Endothelial cell (in vitro differentiated cells): ENCODE measurements at places on chromosomes 1 and 21.

GRCh38 chr1:112565800-112566199 lies 53.1 kb downstream of the ST7L start:
- no peak for DNase-seq

DNA sequence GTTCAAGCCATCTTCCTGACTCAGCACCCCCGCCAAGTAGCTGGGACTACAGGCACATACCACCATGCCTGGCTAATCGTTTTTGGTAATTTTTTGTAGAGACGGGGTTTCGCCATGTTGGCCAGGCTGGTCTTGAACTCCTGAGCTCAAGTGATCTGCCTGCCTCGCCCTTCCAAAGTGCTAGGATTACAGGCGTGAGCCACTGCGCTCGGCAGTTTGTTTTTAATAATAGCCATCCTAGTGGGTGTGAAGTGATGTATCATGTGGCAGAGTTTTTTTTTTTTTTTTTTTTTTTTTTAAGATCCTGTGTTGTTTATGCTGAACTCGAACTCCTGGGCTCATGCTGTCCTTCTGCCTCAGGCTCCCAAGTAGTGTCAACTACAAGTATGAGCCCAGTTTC lies 51.8 kb downstream of the SPEN start:
- DNase-seq = no peak

- no peak for DNase-seq
Measured at GRCh38 chr1:77956464-77956863, 22.4 kb downstream of the FUBP1 start.

GRCh38 chr1:48221122-48221521 lies 1.4 kb upstream of the SLC5A9 start:
- no peak for DNase-seq

- no peak for DNase-seq
Measured at GRCh38 chr1:159548126-159548525, 12.3 kb upstream of the OR10J5 start.

DNA sequence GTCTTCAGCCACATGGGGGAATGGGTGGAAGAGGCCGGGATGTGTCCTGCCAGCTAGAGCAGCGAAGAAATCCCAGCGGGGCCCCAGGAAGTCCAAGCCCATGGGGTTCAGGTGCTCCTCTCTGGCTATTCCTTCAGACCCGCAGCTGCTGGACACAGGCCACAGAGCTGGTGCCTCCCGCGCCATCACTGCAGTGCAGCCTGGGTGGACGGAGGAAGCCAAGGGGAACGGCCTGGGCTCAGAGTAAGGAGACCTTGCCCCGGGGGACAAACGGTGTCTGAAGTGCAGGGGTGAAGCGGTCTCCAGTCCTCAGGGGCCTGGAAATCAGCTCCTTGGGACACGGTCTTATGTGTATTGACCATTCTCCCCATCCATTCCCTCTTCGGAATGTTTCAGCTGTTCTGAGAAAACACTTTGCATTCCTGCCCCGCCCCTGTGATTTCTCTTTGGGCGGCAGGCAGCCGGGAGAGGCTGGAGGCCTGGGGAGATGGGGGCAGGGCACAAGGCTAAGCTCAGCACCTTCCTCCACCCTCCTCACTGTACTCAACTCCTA lies 18.4 kb downstream of the MTHFR start:
- DNase-seq = no peak

GRCh38 chr1:169043823-169044222 lies 62.7 kb upstream of the ATP1B1 start:
- DNase-seq = no peak

DNA sequence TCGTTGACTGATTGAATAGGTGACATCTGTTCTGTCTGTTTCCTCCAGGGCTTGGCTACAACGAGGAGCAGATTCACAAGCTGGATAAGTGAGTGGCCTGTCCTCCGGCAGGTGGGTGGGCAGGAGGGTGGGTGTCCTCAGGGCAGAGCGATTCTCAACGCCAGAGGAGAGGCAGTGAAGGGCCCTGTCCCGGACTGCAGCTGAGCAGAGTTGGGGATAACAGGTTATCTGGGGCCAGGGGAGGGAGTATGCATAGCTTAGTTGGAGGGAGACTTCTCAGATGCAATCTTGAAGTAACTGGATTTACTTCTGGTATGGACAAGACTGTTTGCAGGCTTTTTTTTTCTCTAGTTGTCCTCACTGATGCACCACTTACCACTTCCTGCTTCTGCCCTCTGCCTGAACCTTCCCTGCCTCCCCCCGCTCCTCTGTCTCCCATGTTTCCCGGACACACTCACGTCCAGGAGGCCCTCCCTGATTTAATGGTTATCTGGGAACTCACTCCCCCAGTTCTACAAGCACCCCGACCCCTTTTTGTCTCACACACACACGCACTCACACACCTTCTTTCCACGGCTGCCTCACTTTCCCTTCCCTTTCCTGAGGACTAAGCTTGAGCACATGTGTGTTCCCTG lies 16.4 kb upstream of the RASSF5 start:
- no peak for DNase-seq

DNA sequence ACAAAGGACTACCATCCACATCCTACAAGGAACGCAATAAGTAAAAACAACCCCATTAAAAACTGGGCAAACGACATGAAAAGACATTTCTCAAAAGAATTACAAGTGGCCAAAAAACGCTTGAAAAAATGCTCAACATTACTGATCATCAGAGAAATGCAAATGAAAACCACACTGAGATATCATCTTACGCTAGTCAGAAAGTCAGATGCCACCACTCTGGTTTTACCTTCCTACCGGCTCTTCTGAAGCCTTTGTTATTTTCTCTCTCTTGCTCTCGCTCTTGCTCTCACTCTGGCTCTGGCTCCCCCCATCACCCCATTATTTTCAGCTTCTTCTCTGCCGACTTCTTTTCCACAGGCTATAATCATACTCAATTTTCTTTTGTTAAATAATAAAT lies 38.8 kb downstream of the VPS45 start:
- DNase-seq = no peak

- DNase-seq = no peak
Measured at GRCh38 chr1:42684139-42684538, 1.9 kb downstream of the YBX1 start.

- peak; percentile 55 for DNase-seq
Measured at GRCh38 chr1:26602378-26602959, 72.9 kb downstream of the RPS6KA1 start.

- DNase-seq = no peak
Measured at GRCh38 chr1:246791303-246791918, 67.2 kb downstream of the SCCPDH start.

DNA sequence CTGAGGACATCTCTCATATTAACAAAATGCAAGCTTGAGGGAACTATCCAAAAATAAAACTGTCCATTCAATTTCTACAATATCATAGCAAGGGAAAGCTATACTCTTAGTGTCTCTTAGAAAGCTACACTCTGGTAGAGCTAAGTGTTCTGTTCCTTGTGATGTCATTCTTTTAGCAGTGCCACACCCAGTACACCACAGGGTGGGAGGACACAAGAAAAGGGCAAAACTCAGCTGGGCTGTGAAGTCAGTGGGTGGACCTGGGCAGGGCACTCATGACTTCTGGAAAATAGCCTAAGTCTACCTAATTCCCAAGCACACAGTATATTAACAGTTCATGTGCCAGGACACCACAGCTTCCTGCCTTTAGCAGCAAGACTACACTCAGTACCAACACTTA lies 42.2 kb upstream of the TNFSF4 start:
- no peak for DNase-seq

GRCh38 chr1:211929683-211930082 lies 99.1 kb upstream of the LPGAT1 start:
- no peak for DNase-seq

GRCh38 chr1:165938844-165939243 lies 111.4 kb downstream of the UCK2 start:
- no peak for DNase-seq

GRCh38 chr1:184838504-184838951 lies 83.9 kb upstream of the EDEM3 start:
- DNase-seq = no peak

DNA sequence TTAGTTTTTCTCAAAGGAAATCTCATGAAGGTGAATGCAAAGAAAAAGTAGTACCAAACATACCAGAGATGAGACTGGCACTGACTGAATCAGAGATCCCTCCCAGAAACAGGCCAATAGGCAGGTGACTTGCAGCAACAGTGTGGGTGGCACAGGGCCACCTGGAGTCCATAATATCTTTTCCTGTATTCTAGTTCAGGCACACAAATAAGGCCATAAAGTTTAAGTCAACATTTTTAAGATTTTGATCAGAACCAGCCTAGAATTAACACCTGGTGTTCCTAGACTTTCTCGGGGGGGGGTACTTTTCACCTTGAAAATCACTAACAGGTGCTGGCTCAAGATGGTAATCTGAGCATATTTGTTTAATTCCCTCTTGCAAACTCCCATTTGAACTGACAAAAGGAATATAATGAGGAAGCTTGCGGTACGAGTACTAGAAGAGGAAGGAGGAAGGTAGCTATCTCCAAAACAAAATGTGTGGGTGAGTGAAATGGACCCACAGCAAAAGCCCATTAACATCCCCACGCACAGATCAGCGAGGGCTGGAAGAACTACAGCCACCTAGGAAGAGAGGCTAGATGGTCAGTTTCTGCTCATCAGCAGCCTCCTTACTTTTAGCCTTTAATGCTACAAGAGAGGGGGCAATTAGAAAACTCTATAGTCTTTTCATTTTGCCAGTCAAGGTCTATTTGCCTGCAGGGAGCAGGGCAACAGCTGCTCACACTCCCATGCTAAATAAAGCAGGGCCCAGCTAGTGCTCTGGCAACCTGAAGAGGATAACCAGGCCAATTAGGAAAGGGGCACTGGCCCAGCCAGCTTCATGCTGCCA lies 18.9 kb downstream of the SDE2 start:
- DNase-seq = no peak

- DNase-seq = no peak
Measured at GRCh38 chr1:220791956-220792355, 5.2 kb downstream of the MTARC1 start.

DNA sequence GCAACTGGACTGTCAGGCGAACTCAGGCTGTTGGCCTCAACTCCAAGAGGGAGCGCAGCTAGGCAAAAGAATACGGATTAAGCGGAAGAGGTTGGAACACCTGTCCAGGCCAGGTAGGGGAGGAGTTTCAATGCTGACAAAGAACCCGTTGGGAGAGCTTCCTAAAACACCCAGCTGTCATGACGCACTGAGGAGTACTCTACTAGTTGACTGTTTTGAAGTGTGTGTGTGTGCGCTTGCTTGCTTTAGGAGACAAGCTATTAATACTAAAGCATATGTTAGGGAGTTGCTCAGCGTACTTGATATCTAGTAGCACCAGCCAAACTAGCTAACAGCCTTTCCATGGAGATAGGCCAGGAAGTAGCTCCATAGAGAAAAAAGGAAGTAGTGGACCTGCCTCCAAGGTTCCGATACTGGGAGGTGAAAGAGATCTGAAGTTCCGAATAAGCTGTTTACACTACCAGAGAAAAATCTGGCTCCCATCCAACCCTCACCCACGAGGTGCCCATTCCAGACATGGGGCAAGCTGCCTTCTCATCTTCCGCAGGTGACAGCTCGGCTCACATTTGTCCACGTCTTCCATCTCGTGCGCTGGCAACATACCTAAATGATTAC lies 974 bp upstream of the FNBP1L start:
- no peak for DNase-seq

DNA sequence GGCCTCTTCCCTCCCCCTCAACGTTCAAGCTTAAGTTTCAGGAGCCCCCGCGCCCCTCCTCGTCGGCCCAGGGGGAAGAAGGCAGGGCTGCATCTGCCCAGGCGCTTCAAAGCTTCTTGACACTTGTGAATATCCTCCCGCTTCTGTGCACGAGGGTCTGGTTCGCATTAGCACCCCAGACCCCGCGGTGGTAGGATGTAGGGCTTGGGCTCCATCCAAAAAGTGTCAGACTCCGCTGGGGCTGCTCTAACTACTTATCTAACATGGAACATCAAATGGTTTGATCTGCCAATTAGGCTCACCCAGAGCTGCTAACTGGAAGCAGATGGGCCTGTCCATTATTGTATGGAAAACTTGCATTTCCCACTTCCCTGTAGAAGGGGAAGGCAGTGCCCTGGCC lies 28.9 kb downstream of the TAS1R2 start:
- no peak for DNase-seq

DNA sequence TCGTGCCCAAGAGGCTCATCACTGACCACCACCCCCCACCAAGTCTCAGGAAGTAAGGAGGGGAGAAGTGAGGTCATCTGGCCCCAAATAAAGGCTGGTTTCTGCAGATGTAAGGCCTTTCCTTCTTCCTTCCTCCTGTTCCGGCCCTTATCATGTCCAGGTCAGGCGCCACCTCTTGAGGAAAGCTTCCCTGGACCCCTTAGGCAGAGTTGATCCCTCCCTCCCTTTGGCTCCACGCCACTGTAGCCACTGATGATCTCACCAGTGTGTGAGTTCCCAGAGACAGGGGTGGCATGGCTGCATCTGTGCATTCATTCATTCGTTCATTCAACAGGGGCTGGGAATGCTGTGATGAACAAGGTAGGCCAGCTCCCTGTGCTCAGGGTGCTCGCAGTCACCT lies 59.2 kb downstream of the TAS1R2 start:
- DNase-seq = no peak
